Activated effector memory CD4-positive, alpha-beta T cell treated with anti-CD3 and anti-CD28 coated beads, Interleukin-2, amount 50 U/mL, for 16 hours (primary cell): ENCODE measurements at places on chromosomes 5 and 9.
A peak's percentile ranks its signal among the peaks of the same experiment; 100 is the strongest.

DNA sequence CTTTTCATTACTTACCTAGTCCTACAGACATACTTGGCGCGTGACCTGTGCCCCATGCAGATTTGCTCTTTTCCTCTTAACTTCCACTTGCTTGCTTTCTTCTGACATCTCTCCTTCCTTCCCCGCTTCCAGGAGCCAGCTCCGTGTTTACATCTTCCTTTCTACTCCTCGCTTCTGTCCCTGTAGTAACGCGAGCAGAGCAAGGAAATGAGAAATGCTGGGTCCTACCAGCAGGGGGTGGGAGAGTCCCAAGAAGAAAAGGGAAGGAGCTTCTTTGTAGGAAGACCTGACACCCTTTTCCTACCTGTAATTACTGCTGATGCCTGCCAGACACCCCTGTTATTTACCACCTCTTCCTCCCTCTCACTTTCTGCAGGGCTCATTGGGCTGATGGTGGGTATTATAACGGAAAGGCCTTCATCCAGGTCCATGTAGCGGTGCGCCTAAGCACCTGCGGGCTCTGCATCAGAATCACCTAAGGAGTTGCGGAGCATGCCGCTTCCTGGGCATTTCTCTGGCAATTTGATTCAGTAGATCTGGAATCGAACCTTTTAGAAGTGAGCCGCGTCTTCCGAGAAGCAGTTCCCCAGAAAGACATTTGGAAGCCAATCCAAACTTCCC is 1260.8 kb upstream of the WWC1 start:
- DNase-seq, result no peak

DNA sequence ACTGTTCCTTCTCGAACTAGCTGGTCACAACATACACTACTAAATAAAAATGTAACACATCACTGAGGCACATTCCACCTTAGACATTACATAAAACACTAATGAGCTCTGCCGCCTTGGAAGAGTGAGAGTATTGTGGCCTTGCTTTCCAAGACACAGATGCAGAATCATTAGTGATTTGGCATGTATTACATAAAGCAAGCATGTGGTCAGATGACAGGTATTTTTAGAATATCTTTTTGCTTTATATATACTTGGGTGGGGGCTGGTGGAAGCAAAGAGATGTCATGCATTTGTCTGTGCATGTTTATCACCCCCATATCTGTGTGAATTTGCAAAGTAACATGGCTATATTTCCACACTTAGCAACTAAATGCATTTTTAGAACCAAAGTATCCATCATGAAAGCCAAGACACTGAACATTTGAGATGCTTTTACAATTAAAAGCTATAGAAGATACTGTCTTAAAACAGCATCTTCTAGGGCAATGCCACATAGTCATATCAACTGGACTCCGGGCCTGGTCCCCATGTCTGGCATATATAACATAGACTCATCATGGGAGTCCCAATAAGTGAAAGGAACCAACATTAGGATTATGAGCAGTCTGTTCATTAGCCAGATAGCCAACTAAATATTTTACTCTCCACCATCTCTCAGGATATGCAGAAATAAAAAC is 213.5 kb downstream of the MEF2C start:
- DNase-seq, result no peak

DNA sequence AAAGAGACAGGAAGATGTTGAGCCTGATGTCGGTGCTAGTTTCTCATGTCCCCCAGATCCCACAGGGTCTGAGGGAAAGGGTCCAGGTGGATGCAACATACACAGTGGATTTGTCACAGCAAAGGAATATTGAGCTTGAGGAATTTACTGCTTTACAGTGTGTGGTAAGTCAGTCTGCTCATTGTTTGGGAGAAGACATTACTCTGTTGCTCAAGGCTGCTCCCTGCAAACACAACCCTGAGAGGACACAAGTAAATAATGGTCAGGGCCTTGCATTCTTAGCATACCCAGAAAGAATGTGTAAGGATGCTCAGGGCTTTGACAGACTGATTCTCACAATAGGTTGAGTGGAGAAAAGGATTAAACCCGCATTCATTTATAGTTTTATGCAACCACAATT is 7.3 kb upstream of the MAN2A1 start:
- no peak for DNase-seq

GRCh38 chr5:163535290-163535689 is 29.9 kb downstream of the MAT2B start:
- no peak for DNase-seq

GRCh38 chr5:96014395-96014794 is 52.7 kb upstream of the ELL2 start:
- DNase-seq, result no peak

GRCh38 chr5:89972901-89973300 is 436.7 kb downstream of the CETN3 start:
- no peak for DNase-seq

DNA sequence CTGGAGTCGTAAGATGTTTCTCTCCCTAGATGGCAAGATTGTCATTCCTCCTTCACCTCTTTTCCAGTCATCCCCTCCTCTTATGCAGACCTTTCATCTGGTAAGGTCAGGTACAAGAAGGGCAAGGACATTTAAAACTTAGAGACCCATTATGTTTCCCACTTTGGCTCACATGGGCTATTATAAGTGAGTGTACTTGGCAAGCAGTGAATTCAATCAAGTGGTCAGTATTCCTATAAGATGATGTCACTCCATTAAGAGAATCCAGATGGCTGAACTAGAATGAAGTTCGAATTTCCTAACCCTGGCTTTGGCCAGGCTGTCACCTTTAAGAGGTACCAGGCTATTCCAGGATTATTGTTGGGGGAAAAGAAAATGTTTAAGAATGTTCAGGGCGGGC is 32.2 kb downstream of the ZNF131 start:
- no peak for DNase-seq

DNA sequence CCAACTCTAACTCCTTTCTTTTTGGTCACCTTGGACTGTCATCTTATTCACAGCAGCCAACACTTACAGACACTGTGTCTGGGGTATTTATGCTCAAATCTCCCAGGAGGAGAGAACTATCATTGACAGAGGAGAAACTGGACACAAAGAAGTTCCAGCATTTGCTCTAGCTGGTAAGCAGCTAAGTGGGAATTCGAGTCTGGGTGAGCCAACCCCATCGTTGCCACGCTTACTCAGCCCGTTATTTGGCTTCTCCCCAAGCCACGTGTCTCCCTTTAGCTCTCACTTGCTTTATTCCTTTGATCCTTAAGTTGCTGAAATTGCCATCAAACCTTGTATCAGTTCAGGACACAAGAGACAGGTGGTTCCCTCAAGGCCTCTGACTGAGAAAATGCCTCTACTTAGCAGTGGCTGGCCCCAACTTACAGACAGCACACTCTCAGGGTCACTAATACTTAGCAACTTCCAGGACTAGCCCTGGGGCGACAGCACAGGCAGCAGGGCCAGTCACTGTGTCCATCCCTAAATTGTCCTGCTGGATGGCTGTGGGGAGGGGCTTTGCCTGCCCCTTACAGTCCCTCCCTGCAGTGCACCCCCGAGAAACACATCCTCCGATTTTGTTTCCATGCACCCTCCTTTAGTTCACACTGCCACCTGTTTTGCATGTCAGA is 1.4 kb downstream of the SLC36A2 start:
- DNase-seq, result no peak

DNA sequence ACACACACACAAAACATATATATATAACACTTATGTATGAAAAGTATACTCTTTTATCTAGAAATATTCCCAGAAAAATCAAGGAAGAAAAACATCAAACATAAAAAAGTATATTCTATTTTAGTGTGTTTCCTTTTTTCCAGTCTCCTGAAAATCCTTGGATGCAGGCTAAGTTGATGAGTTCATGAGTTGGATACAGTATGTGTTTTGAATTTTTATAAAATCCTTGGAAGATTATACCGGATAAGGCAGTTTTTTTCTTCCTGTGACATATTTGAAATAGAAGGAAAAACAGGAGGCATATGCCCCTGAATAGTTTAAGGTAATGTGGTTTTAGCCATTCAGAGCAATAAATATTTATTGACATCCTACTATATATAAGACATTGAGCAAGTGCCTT is 203.6 kb downstream of the SNX18 start:
- DNase-seq, result no peak

DNA sequence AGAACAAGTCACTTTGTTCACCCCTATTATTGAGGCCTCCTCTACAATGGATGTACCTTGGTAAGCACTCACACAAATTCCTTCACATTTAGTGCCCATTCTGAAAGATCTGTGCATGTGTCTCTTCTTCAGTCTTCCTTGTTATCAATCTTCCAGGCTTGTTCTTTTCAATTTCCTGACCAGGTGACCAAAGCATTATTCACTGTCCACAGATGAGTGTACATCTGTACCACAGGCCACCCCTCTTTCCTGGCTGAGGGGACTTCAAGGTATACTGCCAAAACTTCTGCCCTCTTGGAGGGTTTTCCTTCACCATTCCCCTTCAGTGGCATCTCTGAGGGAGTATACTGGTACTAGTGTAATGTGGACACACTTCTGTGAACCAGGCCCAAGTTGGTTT is 25.5 kb upstream of the STOM start:
- no peak for DNase-seq

DNA sequence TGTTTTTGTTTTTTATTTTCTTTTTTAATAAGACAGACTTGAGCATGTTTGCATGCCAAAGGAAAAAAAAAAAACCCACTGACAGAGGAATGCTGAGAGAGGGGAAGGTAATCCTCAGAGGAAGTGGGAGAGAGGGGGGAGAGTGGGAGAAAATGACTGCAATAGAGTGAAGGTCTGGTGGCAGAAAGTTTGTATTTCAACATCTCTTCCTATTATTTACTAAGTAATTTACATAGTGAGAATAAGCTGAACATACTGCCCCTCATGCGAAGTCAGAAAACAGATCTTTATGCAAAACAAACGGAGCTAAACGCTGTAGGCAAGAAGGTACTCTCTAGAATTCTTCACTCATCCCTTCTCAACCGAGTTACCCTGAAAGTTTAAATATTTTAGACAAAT is 45.0 kb downstream of the ELL2 start:
- DNase-seq, result no peak

DNA sequence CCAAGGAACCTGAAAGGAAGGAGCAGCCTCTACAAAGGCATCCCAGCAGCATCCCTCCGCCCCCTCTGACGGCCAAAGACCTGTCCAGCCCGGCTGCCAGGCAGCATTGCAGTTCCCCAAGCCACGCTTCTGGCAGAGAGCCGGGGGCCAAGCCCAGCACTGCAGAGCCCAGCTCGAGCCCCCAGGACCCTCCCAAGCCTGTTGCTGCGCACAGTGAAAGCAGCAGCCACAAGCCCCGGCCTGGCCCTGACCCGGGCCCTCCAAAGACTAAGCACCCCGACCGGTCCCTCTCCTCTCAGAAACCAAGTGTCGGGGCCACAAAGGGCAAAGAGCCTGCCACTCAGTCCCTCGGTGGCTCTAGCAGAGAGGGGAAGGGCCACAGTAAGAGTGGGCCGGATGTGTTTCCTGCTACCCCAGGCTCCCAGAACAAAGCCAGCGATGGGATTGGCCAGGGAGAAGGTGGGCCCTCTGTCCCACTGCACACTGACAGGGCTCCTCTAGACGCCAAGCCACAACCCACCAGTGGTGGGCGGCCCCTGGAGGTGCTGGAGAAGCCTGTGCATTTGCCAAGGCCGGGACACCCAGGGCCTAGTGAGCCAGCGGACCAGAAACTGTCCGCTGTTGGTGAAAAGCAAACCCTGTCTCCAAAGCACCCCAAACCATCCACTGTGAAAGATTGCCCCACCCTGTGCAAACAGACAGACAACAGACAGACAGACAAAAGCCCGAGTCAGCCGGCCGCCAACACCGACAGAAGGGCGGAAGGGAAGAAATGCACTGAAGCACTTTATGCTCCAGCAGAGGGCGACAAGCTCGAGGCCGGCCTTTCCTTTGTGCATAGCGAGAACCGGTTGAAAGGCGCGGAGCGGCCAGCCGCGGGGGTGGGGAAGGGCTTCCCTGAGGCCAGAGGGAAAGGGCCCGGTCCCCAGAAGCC is 30.8 kb downstream of the CD180 start:
- peak; percentile 91 for DNase-seq

DNA sequence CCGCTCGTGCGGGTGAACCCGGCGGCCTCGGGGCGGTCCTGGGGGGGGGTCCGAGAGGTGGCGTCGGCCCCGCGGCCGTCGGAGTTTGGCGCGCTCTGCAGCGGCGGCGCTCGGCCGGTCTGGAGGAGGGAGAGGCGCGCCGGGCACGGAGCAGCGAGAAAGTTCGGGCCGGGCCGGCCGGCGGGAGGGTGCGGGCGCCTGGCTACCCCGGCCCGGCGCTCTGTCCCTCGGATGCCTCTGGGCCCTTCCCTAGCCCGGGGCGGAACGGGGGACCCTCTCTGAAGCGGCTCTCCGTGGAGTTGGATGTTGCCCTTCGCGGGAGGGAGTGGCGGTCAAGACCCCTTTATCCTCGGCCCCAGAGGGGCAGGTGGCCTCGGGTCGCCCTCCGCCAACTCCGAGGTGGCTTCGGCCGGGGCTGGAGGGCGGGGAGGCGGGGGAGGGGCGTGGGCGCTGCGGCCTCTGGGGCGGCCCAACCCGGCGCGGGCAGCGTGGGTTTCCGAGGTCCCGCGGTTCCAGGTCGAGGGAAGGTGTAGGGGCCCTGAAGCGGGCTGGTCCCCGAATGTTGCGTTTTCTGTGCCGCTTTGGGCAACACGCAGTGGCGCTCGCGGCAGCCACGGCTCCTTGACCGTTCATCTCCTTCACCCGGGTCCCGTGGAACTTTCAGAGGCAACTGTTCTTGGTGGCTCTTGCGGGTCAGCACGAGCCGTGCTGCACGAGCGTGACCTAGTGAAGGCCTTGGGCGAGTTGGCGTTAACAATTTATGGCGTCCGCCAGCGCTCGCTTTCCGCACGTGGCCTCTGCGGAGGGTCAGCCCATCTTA is 290.5 kb downstream of the DOCK8 start:
- peak; percentile 65 for DNase-seq

- no peak for DNase-seq
Observed at GRCh38 chr9:2260417-2261306, 245.5 kb downstream of the SMARCA2 start.

- DNase-seq, result no peak
Observed at GRCh38 chr9:8713149-8713810, 913.7 kb upstream of the DMAC1 start.

GRCh38 chr9:129548571-129549135 is 72.2 kb downstream of the C9orf50 start:
- no peak for DNase-seq

DNA sequence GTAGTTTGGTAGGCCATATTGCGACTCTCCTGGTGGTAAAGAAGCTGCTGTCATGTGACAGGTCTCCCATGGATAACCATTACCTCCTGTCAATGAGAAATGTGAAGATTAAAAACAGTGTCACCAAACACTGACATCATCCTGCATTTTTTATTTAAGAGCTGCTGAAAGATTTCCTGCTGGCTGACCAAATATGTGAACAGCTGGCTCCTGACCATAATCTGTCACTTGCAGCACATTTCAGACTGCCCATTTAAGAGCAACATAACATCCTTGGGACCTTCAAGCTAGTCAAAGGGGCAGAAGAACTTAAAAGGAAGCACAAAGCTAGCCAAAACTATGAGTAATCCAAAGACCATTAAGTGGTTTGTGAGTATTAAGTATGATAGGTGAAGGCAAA is 288.0 kb downstream of the IZUMO3 start:
- no peak for DNase-seq
